ENCODE measurements at places on chromosomes 5 and 9.

DNA sequence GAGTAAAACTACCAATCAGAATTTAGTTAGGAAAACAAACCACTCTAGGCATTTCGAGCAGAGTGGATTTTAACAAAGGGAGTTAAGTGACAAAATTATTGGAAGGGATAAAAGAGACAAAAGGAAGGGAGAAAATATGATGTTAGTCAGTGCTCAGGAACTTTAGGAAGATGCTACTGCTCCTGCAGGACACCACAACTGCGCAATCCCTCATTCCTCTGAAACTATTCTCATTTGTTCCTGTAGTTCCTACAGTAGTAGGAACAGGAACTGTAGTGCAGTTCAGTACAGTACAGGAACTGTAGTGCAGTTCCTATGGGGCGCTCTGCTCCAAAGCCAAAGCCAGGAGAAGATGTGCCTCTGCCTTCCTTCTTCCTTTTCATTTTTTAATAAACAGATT, 29.9 kb upstream of the MEGF10 start:
- no peak for DNase-seq

DNA sequence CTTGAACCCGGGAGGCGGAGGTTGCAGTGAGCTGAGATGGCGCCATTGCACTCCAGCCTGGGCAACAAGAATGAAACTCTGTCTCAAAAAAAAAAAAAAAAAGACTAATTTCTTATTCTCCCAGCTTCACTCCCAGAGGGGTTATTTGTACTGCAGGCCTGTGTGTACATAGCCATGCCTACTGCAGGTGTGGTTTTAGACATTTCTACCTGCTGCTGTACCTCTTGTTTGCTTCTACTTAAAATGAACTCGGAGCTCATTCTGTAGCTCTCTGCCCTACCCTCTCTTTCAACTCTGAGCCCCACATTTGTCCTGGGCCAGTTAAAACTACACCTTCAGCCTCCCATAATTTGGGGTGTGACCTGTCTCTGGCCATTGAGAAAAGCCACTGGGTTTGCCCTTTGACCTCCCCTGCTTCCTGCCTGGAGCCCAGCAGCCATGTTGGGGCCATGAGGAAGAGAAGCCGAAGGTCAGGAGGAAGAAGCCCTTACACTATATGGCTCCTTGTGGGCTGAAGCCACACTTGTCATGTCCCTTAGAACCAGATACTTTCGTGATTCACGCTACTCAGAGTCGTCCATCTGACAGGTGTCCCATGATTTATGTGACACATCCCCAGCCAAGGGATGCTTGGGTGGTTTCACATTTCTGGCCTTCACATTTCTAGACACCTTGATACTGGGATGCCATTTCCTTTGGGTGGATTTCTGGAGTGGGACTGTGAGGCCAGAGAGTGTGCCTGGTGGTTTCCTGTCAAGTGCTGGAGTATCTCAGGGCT, 9.4 kb upstream of the CARD19 start:
- DNase-seq: no peak

DNA sequence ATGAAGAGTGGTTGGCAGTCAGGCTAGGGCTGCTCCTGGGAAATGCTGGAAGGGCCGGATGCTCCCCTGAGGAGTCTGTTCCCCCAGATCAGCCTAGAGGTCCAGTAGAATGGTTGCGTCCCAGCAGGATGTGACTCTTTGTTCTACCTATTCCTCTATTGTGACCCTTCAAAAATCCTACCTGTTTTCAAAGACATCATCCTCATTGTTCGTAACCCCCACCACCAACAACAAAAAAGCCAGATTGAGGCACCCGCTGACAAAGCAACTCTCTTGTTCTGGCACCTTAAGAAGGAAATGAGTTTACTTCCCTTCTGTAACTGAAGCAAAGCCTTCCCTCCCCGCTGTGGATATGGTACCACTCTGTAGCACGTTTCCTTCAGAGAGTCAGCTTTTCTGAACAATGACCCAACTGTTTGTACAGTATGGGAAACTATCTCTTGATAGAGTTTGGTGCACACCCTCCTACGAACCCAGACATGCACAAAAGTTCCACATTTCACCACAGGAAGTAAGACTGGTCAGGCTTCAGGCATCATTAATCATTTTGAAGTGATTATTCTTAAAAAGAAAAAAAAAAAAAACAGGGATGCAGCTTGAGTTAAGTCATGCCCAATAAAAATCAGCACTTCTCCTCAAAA, 207.2 kb downstream of the ENC1 start:
- no peak for DNase-seq

DNA sequence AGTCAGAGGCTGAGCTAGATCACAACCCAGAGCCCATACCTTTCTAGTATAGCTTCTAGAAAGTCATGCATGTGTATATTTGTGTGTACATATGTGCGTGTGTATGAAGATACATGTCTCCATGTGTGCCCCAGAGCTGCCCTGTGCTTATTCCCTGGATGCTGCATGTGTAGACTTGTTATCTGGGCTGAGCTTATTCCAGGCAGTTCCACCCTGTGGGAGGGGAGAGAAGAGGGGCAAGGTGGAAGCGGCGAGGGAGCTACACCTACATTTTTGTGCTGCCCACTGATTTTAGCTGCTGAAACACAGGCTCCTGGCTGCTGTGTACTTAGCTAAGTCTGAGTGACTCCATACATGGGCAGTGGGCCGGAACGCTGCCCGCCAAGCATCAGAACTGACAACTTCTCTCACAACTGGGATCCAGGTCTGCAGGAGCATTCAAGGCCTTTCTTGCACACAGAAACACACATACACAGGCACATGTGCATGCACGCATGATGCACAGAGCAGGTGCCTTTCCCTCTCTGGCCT, 38.0 kb upstream of the XPA start:
- no peak for DNase-seq

- no peak for DNase-seq
Observed at GRCh38 chr5:110115503-110115902, 425.8 kb downstream of the MAN2A1 start.

DNA sequence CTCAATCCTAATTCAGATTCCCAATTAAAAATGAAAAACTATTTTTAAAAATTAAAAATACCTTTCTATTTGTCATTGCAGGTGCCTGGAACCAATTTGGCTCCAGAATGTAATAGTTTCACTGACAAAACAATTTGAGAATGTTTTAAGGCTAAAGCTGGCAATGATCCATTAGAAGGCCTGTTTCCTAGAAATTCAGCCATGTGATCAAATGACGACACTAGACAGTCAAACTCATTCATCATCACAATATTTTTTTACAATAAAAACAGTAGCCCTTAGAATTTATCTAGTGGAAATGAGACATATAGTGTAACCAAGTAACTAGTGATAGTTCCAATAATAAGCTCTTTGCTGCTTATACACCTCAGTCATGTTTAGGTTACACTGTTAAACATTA, 75.4 kb upstream of the MAP3K1 start:
- no peak for DNase-seq

- DNase-seq: peak; percentile 66
Observed at GRCh38 chr5:133825631-133826289, 142.7 kb downstream of the C5orf15 start.

DNA sequence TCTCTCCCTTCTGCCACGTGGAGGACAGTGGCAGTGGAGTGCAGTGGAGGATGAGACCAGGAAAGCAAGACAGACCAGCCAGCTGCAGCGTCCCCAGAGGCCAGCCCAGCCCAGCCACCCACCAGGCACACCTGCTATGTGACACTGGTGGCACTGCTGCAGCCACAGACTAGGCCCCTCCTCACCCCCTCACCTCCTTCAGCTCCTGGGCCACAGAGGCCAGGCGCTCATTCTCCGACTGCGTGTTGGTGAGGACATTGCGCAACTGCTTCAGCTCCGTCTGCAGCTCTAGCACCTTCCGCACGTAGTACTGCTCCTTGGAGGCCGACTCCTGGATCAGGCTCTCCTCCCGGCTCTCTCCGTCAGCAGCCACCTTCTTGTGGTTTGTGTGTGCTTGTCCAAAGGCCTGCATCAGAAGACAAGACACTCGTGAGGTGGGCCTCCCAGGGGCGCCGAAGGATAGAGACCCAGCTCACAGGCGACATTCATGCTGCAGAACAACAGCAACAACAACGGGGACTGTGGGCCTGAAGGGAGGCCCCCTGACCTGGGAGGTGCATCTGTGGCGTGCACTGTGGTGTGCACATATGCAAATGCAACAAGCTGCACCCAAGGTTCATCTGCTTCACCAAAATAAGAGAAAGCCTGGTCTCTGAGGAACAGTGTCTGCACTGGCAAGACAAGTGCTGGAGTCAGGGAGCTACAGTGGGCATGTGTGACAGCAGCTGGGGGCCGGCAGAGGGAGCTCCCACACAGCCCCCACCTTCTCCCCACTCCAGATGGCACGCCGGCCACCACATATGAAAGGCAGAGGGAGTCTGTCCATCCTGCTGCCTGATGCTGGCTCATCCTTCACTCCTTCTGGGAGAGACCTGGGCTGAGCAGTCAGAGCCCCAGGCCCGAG, 35.5 kb downstream of the BICD2 start:
- DNase-seq: no peak

DNA sequence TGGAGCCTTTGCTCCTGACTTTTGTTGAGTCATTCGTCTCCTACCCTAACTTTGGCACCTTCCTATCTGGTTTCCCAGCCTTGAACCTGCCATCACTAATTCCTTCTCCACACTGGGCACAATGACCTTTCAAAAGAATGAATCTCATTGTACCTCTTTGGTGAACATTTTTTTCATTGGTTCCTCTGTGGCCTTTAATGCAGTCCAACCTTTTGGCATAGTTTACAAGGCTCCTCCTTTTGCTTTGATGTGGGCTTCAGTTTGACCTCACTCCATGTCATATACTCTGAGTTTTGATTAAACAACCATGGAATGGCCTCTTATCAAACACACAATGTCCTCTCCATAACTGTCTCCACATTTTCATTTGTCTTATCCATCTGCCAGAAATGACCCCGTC, 14.5 kb upstream of the ROPN1L start:
- DNase-seq: no peak

DNA sequence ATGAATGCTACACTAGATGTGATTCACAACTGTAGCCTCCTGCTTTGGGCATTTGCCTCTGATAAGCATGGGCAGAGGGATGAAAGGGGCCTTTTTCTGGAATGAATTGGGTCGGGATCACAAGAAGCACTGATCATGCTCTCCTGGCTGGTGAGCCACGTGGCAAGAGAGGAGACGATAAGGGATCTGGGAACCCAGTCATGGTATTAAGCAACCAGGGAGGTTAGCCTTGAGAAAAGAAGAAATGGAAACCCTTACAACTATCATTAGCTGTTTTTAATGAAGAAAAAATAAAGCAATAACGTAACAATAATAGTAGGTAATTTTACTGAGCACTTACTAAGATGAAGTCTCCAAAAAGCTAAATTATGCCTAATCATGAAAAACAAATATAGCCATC, 50.0 kb upstream of the RAI14 start:
- no peak for DNase-seq

GRCh38 chr5:107149243-107150005, 521.3 kb downstream of the EFNA5 start:
- no peak for DNase-seq

DNA sequence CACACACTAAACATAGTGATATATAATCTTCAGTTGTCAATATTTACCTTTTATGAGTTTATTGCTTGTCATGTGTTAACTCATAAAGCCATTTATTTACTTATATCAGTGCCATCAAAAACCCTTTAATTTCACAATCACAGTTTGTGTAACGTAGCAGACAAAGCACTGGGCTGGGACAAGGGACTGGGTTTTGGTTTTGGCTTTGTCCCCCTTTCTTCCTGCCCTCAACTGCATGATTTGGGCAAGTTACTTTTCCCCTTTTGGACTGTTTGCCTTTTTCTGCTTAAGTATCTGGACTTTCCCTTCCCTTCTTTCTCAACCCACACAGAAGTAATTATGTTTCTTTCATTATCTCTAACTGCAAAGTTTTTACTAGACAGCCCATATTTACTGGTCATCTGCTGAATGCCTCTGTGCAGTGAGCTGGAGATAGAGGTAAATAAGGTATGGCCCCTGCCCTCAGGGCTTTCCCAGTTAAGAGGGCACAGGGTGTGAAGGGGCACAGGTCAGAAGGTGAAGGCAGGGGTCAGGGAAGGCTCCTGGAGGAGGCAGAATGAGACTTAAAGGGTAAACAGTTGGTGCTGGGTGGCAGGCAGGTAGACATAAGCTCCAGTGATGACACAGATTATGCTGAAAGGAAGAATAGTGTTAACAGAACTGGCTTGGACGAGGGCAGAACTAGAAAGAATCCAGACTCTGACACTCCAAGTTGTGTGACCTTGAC, 14.8 kb upstream of the NR3C1 start:
- DNase-seq: no peak

GRCh38 chr5:146731909-146732659, 146.5 kb downstream of the PPP2R2B start:
- DNase-seq: no peak

DNA sequence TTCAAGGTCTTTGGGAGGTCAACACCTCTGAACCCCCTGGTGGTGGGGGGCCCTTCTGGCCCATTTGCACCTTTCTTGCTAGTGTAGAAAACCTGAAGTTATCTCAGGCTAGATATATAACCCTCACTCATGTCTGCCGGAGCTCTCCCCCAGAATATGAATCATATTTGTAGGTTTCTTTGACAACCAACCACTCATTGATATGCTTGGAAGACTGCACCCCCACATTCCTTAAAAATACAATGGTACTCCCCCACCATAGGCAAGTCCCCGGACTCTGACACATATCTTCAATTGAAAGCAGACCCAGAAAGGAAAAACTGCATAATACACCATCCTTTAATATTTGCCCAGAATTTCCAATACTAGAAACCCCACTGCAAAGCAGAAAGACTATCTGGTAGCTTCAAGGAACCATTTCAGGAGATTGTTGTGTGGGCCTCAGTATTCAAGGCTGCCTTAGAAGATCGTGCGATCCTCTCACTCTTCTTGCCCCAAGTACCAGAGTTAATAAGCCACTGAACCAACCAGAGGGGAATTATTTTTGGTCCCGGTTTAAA, 978 bp upstream of the UBE2B start:
- no peak for DNase-seq

GRCh38 chr5:179263391-179264052, 81.7 kb downstream of the ADAMTS2 start:
- no peak for DNase-seq

GRCh38 chr5:180095545-180095944, 24.0 kb upstream of the RNF130 start:
- no peak for DNase-seq

- DNase-seq: no peak
Observed at GRCh38 chr5:6788439-6788838, 75.2 kb downstream of the TENT4A start.

DNA sequence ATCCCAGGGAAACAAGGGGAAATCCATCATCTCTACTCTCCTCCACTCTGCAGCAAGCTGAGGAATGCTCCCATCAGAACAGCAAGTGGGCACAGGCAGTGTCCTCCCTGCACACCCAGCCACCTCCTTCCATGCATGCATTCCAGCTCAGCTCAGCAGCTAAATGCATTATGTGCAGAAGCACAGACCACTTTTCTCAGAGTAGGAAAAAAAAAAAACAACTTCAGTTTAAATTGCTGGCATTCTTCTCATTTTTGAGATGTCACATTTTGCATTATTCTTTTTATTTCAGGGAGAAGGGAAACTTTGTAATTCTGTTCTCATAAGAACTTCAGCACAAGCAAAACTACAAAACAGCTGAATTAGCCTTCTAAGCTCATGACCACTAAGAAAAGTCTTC, 312.2 kb downstream of the SEMA5A start:
- no peak for DNase-seq
